ENCODE measurements at places on chromosomes 11 and 22. TPM values are rescaled to one million over a fixed set of nuclear protein-coding genes. Genes with fewer than 3 reads are reported as not detected.

The LRRC10B gene
- not detected for total RNA-seq

- DNase-seq, result no peak
Observed at GRCh38 chr22:49914256-49914655, 4.0 kb downstream of the ALG12 start.

- no peak for DNase-seq
Observed at GRCh38 chr11:76690736-76691135, 20.2 kb upstream of the LRRC32 start.

- no peak for DNase-seq
Observed at GRCh38 chr11:64753380-64754123, 6.2 kb downstream of the PYGM start.

DNA sequence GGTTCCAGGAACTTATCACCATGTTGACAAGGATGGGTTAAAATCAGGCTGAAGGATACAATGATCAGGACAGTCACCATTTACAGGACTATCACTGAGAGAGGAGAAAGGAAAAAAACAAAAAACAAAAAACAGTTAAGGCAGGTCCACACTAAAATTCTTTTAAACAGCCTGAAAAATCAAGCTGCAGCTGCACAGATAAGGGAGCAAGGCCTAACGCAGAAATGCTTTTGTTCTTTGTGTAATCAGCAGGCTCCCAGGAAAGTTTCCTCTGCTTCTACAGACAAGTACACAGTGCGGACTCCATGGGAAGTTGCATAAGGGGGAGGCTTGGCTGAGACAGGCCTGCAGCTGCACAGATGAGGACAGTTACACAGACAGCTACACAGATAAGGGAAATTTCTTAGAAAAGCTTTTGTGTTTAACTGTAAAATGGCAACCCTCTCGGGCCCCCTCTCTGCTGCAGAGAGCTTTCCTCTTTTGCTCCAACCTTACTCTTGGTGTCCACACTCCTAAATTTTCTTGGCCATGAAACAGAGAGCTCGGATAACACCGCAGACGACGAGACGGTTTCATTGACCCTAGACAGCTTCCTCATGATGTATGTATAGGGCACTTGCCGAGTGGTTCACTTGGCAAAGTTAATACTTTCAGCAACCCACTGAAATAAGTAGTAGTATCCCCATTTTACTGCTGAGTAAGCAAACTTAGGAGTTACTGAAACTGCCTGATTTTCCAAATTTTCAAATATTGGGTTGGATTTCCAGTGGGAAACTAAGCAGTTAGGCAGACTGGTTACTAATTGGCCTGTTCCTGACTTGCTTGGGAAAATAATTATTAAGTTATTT lies 45.5 kb downstream of the PIWIL3 start:
- DNase-seq, result no peak

The OR56A1 gene
- not detected for total RNA-seq

The CCDC116 gene
- 0.13 TPM for total RNA-seq

All from T-helper 17 cell (primary cell).